Stimulated activated CD8-positive, alpha-beta memory T cell treated with anti-CD3 and anti-CD28 coated beads, Interleukin-15, amount 100 ng/mL, for 4 hours (primary cell): ENCODE measurements at places on chromosomes 1 and 21.

DNA sequence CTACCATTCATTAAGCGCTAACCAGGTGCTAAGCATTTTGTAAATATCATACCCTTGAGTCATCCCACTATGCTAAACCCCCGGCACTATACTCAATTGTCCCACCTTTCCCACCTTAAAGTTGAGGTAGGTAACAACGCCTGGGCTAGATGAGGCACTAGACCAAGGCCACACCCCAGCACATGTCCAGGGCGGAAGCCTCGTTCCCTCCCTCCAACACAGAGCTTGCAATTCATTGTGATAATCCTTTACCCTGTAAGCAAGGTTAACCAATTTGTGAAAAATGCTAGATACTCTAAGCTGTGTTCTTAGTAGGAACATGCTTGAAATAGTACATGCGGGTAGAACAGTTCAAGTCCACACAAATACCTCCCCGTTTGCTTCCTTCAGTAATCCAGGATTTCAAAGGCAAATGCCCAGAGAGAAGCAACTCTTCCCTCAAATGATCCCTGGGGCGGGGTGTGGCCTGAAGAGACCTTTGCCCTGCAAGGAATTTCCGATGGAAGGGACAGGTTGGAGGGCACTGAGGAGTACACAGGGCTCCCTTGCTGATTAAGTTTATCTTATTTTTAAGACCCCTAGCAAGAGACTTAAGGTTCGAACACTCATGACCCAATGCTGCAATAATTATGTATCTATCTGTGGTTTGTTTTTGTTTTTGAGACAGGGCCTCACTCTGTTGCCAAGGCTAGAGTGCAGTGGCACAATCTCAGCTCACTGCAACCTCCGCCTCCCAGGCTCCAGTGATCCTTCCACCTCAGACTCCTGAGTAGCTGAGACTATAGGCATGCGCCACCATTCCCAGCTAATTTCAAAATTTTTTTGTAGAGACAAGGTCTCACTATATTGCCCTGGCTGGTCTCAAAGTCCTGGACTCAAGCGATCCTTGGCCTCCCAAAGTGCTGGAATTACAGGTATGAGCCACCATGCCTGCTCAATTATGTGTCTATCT is 2.6 kb downstream of the RSPH1 start:
- no peak for DNase-seq

DNA sequence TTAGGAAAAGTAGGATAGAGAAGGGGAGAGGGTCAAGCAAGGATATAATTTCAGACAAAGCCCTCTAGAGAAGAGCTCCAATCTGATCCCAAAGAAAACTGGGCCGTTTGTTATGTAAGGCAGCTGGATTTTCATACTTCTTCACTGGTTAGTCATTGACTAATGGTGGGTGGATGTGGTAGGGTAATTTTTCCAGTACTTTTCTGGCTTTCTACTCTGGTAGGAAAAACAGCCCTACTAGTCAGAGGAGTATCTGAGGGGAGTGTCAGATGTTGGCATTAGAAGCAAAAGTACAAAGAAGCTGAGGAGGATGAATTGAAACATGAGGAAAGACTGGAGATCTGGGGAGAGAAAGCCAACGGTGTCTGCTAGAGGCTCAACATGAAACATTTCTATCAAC is 145.3 kb downstream of the TNFSF18 start:
- DNase-seq = no peak

DNA sequence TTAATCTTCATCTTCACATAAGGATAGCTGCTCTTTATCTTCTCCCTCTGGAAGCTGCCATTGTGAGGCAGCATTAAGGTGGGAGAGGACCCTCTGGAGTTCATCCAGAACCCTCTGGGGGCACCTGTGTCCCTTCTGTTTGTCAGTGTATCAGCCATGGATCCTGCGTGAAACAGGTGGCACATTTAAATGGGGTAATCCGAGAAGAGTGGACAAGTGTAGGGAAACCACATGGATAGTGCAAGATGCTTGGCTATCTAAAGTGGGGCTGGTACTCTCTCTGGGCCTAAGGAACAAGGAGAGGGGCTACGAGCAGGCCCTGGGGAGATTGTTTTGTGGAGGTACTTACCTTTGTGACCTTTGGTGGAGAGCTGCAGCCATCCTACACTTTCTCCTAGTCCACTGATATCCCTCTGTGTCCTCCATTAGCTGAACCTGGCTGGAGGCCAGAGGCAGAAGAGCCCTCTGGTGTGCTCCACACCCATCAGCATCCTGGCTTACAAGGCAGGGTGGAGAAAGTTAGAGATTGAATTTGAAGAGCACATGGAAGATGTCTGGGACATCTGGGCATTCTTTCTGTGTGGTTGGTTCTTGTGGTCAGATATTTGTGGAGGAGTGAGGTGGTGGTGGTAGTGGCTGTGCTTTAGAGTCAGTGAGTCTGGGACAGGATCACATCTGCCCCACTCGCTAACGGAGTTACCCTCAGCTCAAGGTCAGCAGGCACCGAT is 117.7 kb downstream of the FGGY start:
- DNase-seq = no peak

DNA sequence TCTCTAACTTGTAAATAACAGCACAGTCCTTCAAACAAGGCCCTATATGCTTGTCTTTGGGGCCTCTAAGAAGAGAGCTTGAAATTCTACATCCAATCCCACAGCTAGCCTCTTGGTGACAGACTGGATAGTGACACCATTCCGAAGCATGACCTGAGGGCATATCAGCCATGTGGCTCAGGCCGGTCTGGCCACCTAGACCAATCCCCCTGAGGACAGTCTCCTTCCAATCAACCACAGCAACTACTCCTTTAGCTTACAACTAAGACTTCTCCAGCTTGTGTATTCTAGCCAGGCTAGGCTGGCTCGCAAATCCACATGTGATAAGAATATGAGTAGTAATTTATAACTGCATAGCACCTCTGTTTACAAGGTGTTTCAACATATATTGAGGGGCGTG is 14.0 kb downstream of the BCAR3 start:
- no peak for DNase-seq

DNA sequence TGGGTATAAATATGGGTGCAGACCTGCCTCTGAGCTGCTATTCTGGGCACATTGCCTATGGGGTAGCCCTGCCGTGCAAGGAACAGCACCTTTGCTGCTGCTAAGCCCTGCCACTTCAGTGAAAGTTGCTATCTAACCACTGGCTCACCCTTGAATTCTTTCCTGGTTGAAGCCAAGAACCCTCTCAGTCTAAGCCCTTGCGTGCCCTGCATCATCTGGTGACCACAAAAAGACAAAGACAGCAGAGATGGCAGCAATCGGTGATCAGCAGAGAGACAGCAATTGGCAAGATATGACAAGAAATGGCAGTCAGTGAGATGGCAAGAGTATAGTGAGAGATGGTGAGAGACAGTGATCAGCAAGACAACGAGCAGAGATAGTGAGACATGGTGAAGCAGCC is 418.3 kb downstream of the MATN1 start:
- DNase-seq = no peak

DNA sequence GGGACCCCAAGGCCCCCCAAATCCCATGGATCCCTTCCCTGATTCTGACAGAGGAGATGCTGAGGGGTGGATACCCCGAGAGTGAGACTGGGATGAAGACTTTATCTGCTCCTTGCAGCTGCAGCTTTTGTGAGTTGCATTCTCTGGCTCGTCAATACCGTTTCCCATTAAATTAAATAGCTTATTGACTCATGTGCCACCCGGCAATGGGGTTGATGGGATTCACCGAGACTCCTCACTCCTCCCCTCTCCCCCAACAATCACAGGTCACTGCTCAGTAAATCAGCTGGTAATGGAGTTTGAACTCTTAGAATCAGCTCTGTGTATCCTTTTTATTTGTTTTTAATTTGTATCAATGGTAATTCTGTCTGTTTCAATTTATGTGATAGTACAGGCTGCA is 337.5 kb upstream of the PLXNA2 start:
- DNase-seq = no peak

- no peak for DNase-seq
Measured at GRCh38 chr21:32349333-32349944, 43.4 kb downstream of the URB1 start.

DNA sequence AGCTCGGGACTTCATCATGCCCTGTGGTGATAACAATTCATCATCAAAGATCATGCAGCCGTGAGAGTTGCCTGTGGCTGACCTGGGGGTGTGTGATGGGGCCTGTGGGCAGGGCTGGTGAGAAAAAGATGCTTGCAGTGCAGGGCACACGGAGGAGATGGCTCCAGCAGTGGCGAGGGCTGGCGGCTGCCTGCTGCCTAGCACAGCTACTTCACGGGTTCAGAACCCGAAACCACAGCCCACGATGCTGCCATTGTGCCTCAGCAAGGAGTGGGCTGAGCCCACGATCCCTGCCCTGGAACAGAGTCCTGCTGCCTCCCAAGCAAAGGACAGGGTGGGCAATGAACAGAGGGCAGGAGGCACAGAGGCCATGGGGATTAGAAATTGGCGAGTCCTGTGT is 631 bp upstream of the KRTAP10-9 start:
- DNase-seq = no peak

- DNase-seq = no peak
Measured at GRCh38 chr1:199282751-199283305, 644.0 kb downstream of the PTPRC start.

- DNase-seq = no peak
Measured at GRCh38 chr1:109399326-109399957, 1.7 kb upstream of the SORT1 start.

GRCh38 chr1:228782662-228783417 is 47.6 kb downstream of the RHOU start:
- DNase-seq = no peak

- no peak for DNase-seq
Measured at GRCh38 chr1:171742577-171742922, 685 bp upstream of the VAMP4 start.

GRCh38 chr1:156895927-156896326 is 2.4 kb downstream of the PEAR1 start:
- DNase-seq = no peak

- DNase-seq = no peak
Measured at GRCh38 chr21:26637201-26637745, 64.2 kb upstream of the CYYR1 start.

DNA sequence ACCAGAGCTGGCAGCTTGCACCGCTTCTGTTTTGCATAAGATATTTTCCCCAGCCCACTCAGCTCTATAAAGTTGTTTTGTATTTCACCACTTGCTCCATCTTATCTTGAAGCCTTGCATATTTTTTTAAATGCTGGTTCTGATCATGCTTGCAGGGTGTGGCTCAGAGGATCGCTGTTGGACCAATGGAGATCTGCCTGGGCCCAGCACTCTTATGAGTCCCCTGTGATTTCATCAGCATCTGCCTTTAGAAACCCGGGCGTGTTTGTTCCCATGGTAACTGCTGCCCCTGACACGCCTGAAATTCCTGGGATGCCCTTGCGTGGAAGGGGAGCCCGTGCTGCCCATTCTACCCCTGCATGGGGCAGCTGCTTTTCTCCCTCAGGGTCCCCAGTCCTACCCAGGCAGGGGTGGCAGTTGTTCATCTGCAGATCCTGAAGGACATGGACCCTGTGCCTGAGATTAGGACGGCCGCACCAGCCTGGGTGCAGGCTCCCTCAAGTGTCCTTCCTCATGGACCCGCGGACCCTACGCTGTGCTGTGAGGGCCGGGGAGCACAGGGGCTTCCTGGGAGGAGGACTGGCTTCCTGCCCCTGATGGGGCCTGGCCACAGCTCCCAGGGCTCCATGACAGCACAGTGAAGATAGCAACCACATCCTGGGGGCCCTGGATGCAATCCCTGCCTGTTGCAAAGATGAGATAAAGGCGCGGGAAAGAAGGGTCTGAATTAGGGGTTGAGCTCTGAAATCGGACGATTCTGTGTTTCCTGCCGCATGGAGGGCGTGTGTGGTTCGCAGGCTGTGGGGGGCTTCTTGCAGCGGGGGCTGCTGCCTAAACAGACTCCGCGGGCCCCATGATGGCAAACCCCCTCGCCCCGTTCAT is 226.5 kb downstream of the SDCCAG8 start:
- DNase-seq = no peak

GRCh38 chr1:42657201-42657600 is 1.0 kb upstream of the PPIH start:
- DNase-seq = no peak

DNA sequence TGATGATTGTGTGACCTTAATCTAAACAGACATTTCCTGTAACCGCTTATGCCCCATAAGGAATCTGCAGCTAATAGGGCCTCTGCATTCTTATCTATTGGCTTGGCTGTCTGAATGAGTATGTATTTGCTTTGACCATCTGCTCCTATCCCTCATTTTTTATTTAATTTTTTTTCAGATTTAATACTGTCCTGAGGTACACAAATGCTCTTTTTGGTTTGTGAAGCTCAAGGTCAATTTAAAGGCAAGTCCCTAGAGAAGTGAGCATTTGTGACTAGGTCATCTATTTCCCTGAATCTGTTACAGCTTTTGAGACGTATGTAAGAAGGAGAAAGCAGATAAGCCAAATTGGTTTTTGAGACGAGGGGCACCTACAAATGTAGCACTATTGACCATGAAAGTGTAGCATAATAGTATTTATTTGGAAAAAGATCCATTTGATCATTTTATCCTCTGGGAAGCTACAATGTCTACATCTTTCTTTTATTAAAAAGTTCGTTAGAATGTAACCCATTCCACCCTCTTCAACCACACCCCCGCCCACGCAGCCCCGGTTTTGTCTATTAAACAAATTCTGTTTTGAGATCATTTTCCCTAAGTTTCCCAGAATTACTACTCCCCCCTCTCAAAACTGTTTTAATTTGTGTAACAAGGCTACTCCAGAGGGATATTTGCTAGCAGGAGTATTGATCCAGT is 69.2 kb upstream of the HSPA13 start:
- no peak for DNase-seq

- DNase-seq = no peak
Measured at GRCh38 chr21:31473685-31474345, 129.8 kb upstream of the TIAM1 start.

DNA sequence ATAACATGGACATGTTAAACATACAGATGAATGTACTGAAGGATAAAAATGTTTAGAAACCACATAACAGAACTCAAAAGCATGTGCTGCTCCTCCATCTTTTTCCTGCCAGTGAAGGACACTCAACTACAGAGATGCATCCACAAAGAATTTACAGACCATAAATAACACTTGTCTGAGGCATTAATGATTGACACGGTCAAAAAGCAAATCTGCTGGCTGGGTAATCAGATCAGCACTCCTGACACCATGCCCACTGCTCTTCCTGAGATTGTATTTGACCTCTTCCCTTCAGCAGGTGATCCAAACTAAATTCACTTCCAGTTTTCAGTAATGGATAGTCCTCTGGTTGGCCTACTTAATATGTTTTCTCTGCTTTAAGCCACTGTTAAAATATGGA is 6.6 kb downstream of the CREG1 start:
- no peak for DNase-seq

GRCh38 chr1:42974767-42975437 is 16.2 kb upstream of the SLC2A1 start:
- DNase-seq = no peak

DNA sequence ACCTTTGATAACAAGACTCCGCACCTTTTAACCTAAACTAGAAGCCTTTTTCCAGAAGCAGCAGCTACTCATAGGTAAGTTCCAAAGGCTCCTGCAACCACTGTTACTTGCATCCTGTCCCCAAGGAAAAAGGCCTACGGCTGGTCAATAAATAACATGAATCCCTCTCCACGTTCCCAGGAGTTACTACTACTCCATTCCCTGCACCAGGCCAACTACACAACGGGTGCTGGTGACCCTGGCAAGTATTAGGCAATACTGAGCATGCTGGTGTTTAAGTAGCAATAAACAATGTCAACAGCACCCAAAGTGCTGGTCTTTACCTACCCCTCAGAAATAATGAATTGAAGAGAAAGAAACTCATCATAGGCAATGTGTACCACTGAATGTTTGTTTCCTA is 7.7 kb downstream of the GNG12 start:
- no peak for DNase-seq
